CD4-positive, alpha-beta T cell treated with Interleukin-2 at 100 ng/mL for 4 hours (primary cell): ENCODE measurements at places on chromosomes 5 and 9.

DNA sequence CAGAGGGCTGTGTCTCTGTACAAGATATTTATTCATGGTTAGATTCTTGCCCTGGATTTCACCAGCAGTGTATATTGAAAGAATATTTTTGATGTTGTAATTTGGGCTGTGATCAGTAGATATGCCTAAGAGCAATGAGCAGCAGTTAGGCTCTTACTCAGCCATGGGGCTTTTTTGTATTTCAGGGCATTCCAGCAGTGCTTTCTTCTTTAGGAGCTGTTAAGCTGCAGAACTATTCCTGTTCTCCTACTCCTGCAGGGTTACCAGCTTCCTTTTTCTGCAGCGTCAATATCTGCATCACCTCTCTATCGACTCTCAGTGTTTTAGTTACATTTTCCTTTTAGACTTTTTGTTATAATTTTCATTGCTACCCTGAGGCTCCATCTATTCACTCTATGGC, 206.2 kb downstream of the SLCO4C1 start:
- no peak for DNase-seq

DNA sequence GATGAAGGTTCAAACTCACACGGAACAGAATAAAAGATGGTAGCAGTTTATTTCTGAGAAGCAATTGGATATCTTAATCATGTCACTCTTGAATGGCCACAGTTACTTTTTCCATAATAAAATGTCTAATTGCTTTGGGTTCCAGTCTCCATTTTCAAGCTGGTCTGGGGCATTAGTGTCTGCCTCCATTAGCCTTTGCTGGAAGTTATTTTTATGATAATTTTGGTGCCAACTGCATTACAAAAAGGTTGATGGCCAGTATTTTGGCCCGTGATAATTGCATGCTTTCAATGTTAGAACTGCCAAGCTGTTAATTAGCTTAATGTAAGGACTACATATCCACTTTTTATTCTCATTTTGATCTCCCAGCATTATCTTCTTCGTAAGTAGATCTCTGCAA, 165.9 kb downstream of the SMC2 start:
- no peak for DNase-seq

DNA sequence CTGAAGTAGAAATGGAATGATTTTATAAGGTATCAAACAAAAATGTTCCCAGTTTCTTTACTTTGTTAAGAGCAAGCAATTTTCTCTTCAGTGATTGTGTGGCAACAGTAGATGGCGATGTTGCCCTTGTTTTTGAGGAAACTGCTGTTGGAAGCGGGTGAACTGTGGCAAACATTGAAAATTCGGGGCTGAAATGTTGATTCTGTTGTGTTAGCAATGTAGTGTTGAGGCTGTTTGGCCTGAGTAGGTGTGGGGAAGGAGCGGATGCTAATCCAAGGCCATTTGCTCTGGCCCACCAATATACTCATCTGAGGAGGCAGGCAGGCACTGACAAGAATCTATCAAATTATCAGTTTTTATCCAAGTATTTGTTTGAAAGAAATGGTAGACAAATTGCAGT, 129.8 kb downstream of the SLC12A2 start:
- DNase-seq: peak; percentile 34

DNA sequence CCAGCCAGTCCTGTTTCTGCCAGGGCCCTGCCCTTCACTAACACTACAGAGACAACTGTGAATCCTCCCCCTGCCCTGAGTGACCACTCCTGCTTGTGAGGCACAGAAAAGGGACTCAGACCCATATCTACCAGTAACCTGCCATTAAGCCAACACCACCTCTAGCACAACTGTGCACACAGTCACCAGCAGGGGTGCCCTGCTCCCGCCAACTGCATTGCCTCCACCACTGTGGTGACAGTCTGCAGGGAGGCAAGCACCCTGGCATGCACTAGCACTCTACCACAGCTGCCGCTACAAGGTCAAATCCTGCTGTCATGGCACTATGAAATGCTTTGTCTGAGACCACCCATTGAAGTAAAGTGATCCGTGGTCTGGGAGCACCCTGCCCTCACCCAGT, 1028.5 kb upstream of the CDH9 start:
- no peak for DNase-seq

GRCh38 chr9:111393971-111394370, 63.9 kb upstream of the OR2K2 start:
- no peak for DNase-seq

DNA sequence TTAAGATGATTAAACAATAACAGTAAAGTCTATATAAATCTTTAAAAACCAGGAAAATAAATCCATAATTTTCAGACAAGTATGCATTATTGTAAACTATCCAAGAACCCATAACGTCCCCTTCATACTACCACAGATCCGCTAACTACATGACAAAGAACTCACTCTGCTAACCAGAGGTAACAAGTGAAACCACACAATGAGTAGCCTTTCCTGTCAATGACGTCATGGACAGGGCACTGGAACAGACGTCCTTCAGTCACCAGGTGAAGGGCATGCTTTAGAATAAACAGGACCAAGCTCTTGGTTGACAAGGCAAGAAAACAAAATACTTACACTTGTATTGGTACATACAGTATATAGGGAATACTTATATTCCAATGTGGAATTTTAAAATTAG, 45.2 kb downstream of the RNF130 start:
- no peak for DNase-seq

DNA sequence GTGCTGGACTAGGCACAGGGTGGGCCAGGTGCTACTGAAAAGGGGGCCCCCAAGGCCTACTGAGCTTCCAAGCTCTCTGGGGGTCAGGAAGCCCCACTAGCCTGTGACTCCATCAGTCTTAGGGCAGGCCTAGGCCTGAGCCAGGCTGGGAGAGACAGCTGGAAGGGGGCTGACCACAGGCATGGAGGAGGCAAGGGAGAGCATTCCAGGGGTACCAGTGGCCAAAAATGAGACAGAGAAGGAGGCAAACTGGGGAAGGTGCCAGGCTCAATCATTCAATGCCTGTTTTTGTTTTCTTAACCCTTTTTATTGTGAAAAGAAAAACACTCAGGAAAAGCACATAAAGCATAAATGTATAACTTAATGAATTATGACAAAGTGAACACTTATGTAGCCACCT, 26.2 kb upstream of the TCF7 start:
- DNase-seq: no peak

- DNase-seq: no peak
Measured at GRCh38 chr9:115986508-115986907, 167.1 kb upstream of the PAPPA start.

GRCh38 chr9:70861797-70862196, 259.6 kb downstream of the TRPM3 start:
- no peak for DNase-seq

- DNase-seq: no peak
Measured at GRCh38 chr9:19481971-19482404, 73.2 kb downstream of the ACER2 start.

- DNase-seq: no peak
Measured at GRCh38 chr5:173236531-173237142, 1.6 kb upstream of the NKX2-5 start.

GRCh38 chr9:135706288-135706687, 4.3 kb downstream of the KCNT1 start:
- no peak for DNase-seq

DNA sequence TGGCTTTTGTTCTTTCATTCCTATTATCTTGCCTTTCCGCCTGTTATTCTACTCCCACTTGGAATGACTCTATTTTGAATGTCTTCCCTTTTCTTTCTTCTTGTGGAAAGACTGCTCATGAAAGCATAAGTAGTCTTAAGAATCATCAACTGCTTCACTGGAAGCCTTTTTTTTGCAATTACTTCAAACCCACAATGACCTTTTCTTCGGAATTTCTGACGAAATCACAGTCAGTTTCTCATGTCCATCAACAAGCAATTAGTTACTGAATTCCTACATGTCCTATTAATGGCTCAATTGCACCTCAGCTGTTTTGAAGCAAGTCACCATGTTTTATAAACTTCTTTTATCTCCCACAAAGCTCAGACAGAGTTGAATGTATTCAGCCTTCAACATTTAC, 196.2 kb downstream of the TARS1 start:
- no peak for DNase-seq

- no peak for DNase-seq
Measured at GRCh38 chr5:90221951-90222350, 187.6 kb downstream of the CETN3 start.

DNA sequence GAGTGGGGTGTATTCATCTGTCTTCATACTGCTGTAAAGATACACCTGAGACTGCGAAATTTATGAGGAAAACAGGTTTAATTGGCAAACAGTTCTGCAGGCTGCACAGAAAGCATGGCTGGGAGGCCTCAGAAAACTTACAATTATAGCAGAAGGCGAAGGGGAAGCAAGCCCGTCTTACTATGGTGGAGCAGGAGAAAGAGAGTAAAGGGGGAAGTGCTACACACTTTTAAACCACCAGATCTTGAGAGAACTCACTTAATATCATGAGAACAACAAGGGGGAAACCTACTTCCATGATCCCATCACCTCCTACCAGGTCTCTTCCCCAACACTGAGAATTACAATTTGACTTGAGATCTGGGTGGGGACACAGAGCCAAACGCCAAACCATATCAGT, 12.5 kb upstream of the NREP start:
- no peak for DNase-seq

GRCh38 chr5:139390639-139391569, 1.2 kb upstream of the MZB1 start:
- no peak for DNase-seq

- DNase-seq: no peak
Measured at GRCh38 chr5:78511121-78511906, 137.3 kb downstream of the LHFPL2 start.

DNA sequence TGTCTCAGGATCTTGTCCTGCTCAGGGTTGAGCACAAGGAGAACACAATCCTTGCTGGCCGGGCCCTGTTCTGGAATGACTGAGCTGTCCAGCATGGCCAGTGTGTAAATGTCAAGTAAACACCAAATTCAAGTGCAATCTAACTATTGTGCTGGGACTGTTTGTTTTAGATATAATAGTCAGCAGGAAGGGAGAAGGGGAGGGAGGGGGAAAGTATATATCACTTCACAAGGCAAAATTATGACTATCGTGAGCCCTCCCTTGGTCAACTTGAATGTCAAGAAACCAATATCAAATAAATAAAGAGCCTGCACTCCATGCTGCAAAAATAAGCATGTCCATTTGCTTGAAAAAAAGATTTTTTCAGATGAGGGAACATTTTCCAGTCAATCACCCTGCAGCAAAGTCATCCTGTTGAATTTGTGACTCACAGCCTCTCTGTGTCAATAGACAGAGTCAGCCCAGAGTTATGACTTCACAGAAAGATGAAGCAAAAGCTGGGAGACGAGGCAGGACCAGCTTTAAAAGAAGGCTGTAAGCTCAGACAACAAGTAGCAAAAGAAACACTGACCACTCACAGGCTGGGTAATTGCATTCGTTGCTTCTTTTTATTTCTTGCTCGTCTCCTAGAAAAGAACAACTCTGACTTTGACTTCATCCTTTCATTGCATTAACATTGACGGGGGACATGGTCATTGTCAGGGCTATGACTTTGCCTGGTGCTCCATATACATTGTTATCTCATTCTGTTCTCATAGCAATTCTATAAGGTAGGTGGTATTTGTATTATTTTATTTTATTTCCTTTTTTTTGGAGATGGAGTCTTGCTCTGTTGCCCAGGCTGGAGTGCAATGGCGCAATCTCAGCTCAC, 15.3 kb upstream of the KLF4 start:
- no peak for DNase-seq

DNA sequence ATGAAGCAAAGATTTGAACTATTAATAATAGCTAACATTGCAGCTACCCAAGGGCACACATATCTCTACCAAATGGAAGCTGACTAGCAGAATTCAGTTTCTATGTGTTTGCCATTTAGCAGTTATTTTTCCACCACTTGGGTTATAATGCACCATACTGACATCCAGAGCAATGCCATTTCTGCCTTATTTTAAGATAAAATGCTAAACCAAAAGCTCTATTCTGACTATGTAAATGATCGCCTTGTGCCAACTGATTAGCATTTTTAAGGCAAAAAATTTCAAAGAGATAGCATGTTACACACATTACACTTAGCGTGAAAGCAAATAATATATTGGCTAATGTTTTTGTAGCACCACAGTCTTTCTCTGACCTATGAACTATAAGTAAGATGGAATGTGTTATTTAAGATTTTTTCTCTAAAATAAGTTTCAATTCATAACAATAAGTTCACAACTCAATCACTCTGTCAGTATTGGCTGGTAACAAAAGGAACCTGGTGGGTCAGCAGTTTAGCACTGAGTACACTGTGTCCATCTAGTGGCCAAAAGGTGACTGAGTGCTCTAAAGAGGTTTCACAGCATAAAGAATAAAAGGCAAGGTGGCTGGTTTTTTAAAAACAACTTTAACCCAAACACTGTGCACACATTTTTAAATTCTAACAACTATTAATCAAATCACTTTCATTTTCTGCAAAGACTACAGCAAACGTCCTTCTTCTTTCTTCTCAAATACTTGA, 443.5 kb downstream of the PDE4D start:
- no peak for DNase-seq
